ENCODE measurements at places on chromosomes 6 and 20.

DNA sequence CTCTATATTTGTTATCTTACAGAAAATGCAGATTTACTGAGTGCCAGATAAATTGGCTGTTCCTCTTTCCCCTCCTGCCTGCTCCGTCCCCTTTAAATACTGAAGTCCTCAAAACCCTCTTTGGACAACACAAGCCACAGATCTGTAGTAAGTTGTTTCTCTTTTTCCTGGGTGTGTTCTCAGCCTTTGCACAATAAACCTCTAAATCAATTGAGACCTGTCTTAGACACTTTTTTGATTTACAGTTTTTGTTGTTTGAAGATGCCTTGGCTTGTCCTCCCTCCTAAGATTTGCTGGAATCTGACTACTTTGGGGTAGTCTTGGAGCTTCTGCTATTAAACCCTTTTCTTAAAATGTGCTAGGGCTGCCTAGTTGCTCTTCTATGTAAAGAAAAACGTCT lies 60.9 kb upstream of the EIF2S2 start:
- no peak for DNase-seq

- DNase-seq, result no peak
Measured at GRCh38 chr6:139765825-139766285, 391.4 kb upstream of the CITED2 start.

GRCh38 chr6:149963462-149964307 lies at the start of gene ULBP1:
Gene ULBP1 (plus strand): TSS chr6:149963943. CDS start chr6:149964050, 107 bp downstream.
- peak; percentile 68 for DNase-seq

DNA sequence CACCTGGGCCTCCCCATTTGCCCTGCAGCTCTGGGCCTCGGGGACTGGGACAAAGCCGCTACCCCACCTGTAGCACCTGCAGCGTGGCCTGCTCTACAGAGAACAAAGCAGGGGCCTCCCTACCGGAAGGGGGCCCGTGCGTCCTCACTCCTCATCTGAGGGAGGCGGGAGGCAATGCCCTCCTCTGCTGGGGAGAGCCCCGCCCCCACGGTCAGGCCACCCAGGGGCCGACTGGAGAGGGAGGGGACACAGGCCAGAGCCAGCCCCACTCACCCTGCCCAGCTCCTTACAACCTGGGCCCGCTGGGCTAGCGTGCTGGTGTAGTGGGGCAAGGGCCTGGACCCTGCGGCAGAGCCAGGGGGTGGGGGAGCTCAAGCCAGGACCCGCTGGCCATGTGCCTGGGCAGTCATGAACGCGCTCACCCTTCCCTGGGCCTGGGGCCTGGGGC lies 8.0 kb downstream of the LAMA5 start:
- no peak for DNase-seq

- no peak for DNase-seq
Measured at GRCh38 chr20:37492945-37493344, 28.1 kb upstream of the NNAT start.

- no peak for DNase-seq
Measured at GRCh38 chr6:16002332-16003196, 126.3 kb upstream of the MYLIP start.

GRCh38 chr20:8116067-8116811 lies 15.8 kb upstream of the PLCB1 start:
- no peak for DNase-seq

- no peak for DNase-seq
Measured at GRCh38 chr6:169940481-169941271, 189.3 kb downstream of the ERMARD start.

GRCh38 chr20:36272547-36273220 lies 33.5 kb upstream of the DLGAP4 start:
- no peak for DNase-seq
